ENCODE measurements at places on chromosomes 3 and 15. TPM values are rescaled to one million over a fixed set of nuclear protein-coding genes. Genes with fewer than 3 reads are reported as not detected.

DNA sequence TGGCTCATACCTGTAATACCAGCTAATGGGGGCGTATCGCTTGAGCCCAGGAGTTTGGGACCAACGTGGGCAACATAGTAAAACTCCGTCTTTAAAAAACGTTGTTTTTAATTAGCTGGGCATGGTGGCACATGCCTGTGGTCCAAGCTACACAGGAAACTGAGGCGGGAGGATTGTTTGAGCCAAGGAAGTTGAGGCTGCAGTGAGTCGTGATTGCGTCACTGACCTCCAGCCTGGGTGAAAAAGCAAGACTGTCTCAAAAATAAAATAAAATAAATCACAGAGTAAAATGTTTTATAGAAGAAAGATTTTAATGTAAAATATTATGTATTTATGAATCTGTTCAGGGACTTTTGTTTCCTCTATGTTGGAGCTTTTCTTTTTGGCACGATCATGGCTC is 15.3 kb upstream of the STRIT1 start:
- no peak for DNase-seq

- DNase-seq = no peak
Measured at GRCh38 chr3:152060701-152061100, 187.3 kb downstream of the SUCNR1 start.

DNA sequence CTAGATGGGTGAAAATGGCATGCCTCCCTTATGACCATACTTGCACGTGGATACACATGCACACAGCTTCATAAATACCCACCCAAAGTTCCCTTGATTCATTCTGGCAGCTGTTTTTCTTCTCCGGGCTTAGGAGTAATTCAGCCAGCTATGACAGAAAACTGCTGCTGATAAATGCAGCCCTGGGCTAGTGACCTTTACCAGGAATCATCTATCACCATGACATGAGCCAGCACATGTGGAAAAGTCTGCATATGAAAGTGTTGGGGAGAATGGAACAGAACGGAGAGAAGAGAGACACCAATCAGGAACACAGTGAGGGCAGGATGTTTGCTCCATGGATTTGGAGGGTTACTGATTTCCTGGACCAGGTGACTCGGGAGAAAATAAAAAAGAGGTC is 706.3 kb downstream of the PDCD6IP start:
- DNase-seq = no peak

- DNase-seq = no peak
Measured at GRCh38 chr3:133891662-133892378, 3.9 kb downstream of the RAB6B start.

DNA sequence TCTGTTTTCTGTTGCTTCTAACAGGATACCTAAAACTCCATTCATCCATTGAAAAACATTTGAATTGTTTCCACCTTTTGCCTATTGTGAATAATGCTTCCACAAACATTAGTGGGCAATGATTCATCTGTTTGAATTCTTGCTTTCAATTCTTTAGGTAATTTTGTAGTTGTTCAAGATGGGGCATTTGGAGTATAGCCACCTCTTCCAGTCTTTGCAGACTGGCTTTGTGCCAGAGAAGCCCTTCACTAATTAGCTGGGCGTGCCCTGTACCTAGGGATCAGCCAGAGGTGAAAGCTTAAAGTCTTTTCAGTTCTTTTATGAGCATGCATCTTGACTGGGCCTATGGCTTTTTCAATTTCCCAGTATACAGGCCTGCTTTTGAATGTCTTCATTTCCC is 10.9 kb downstream of the RTP1 start:
- no peak for DNase-seq

GRCh38 chr3:10870296-10870695 is 54.3 kb downstream of the SLC6A11 start:
- no peak for DNase-seq

The LTK gene
- 0.29 TPM for total RNA-seq

- DNase-seq = no peak
Measured at GRCh38 chr3:77456906-77457305, 417.0 kb downstream of the ROBO2 start.

- DNase-seq = peak; percentile 37
Measured at GRCh38 chr3:13452490-13453335, 27.4 kb upstream of the HDAC11 start.
